IMR-90 (cell line): ENCODE measurements at places on chromosomes 4 and X. TPM values are rescaled to one million over a fixed set of nuclear protein-coding genes. Genes with fewer than 3 reads are reported as not detected.

APELA gene
- total RNA-seq: not detected in 2 replicates

C1QTNF7 gene
- 0.18 and 0.28 TPM in 2 replicates for total RNA-seq

COL25A1 gene
- under 0.01 TPM in 2 replicates for total RNA-seq

FRG1 gene
- total RNA-seq: 13.4 and 28.3 TPM in 2 replicates

KLHL13 gene
- total RNA-seq: 12.5 and 13.6 TPM in 2 replicates

NAA11 gene
- not detected in 2 replicates for total RNA-seq

BEX1 gene
- 0.18 TPM in 1 of 2 replicates, not detected in the other for total RNA-seq

GAGE12H gene
- not detected in 2 replicates for total RNA-seq
